ENCODE measurements at places on chromosomes 7 and 10. TPM values are rescaled to one million over a fixed set of nuclear protein-coding genes. Genes with fewer than 3 reads are reported as not detected.
A peak's percentile ranks its signal among the peaks of the same experiment; 100 is the strongest.

The SPDYE2B gene
- not detected for total RNA-seq

DNA sequence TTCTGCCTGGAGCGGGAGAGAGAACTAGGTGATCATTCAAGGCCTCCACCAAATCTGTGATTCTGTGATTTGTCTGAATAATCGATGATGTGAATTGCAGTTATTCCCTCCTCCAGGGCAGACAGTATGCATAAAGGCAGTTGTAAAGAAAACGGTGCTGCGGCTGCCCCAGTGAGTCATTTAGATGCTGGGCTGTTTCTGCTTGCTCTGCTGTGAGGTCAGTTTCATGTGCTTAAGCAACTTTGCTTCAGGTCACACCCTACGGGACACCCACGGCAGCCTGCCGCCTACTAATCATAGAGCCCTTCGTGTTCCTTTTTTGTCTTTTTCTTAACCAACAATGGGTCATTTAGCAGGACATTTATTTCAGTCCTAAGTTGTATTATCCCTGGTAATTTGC lies 158.1 kb upstream of the PITRM1 start:
- H3K27ac ChIP-seq: no peak overlapping the region
- H3K4me3 ChIP-seq: no peak overlapping the region
- no peak for DNase-seq
- H3K27me3 ChIP-seq: peaks cover 2% of the 10 kb centered on the region
- no peaks in the 10 kb centered on the region for H3K36me3 ChIP-seq

DNA sequence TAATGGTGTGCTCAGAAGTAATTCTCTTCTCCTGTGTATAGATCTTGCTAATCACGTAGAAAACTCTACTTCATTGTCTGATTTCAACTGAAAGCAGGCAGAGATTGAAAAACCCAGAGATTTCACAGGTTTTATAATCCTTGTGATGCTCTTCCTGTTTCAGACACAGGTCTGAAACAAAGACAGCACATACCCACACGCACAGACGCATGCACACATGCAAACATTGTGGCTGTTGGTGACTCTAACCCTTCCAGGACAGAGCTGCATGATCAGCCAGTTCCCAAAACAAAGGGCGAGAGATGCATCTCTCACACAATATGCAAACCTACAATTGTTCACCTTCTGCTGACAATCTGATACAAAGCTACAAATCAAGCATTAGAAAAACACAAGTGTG lies 11.1 kb upstream of the TFEC start:
- no peaks in the 10 kb centered on the region for H3K36me3 ChIP-seq
- H3K27ac ChIP-seq: no peak overlapping the region
- no peak for DNase-seq
- no peak overlapping the region for H3K4me3 ChIP-seq
- H3K4me1 ChIP-seq: no peaks in the 10 kb centered on the region
- no peaks in the 10 kb centered on the region for H3K27me3 ChIP-seq

- peaks cover 2% of the 10 kb centered on the region for H3K4me1 ChIP-seq
- no peak for DNase-seq
- H3K36me3 ChIP-seq: no peaks in the 10 kb centered on the region
- H3K27me3 ChIP-seq: peaks cover 10% of the 10 kb centered on the region
Observed at GRCh38 chr7:74069790-74070618, 13.6 kb upstream of the LIMK1 start.

- H3K4me1 ChIP-seq: no peaks in the 10 kb centered on the region
- H3K4me3 ChIP-seq: no peak overlapping the region
- no peak overlapping the region for H3K27ac ChIP-seq
- H3K27me3 ChIP-seq: no peaks in the 10 kb centered on the region
Observed at GRCh38 chr7:108684629-108685028, 115.0 kb downstream of the DNAJB9 start.

DNA sequence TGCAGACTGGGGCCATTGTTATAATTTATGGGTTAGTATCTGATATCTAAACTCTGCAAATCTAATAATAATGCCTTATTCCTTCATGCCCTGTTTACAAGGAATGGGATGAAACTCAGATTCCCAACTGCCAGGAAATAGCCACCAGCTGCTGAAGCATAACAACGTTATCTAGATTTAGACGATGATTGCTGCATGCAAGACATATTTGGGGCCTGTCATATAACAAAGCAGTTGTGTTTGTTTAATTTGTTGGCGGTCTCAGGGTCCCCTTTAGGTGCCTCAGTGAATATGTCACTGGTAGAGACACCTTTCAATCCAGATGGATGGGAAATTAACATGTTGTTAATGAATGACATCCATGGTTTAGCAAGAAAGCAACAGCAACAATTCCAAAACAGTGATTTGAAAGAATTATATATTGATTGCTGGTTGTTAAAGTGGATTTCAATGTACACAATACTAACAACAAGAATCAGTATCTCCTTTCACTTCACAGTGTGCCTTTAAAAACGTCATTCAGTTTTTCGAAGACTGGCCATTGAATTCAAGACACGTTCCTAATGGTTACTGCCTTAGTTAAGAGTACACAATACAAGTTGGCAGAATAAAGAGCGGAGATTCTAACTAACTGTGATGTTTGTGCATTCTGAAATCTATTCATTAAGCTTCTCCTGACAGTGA lies 860.6 kb upstream of the CELF2 start:
- H3K4me3 ChIP-seq: no peak overlapping the region
- peaks cover 16% of the 10 kb centered on the region for H3K36me3 ChIP-seq
- no peaks in the 10 kb centered on the region for H3K4me1 ChIP-seq
- DNase-seq: no peak
- no peaks in the 10 kb centered on the region for H3K27me3 ChIP-seq
- no peak overlapping the region for H3K27ac ChIP-seq

- peaks cover 2% of the 10 kb centered on the region for H3K27me3 ChIP-seq
- no peak overlapping the region for H3K4me3 ChIP-seq
- DNase-seq: no peak
- H3K27ac ChIP-seq: no peak overlapping the region
- H3K36me3 ChIP-seq: no peaks in the 10 kb centered on the region
Observed at GRCh38 chr7:50342616-50343114, 38.1 kb downstream of the IKZF1 start.

GRCh38 chr7:66930341-66930740 lies 9.3 kb downstream of the TMEM248 start:
- H3K27me3 ChIP-seq: no peaks in the 10 kb centered on the region
- H3K4me1 ChIP-seq: peaks cover 9% of the 10 kb centered on the region
- DNase-seq: peak; percentile 26
- H3K27ac ChIP-seq: peak overlapping the region; percentile 38
- H3K4me3 ChIP-seq: peak overlapping the region; percentile 42

The OR2A7 gene
- 0.22 TPM for total RNA-seq

GRCh38 chr7:28211006-28211405 lies 30.4 kb upstream of the JAZF1 start:
- H3K4me3 ChIP-seq: no peak overlapping the region
- H3K27ac ChIP-seq: no peak overlapping the region
- H3K4me1 ChIP-seq: peaks cover 5% of the 10 kb centered on the region
- no peaks in the 10 kb centered on the region for H3K27me3 ChIP-seq
- no peak for DNase-seq

The UFSP1 gene
- total RNA-seq: 3.2 TPM

The TMEM236 gene
- 0.07 TPM for total RNA-seq

DNA sequence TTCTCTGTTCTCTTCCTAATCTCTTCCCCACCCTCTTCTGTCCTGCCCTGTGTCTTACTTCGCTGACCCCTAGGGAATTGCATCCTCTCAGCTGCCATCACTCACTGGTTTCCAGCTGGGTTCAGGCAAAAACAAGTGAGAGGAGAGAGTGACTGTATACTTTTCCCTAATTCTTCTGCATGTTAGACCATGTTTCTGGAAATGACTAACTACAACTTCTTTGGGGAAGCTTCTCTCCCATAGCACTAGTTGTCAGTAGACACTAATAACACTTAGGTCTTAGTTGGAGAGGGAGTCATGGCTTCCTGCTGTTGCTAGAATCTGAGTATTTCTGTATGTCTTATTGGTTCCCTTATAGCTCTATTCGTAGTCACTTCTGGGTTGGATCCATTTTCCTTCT lies 299.0 kb upstream of the FZD1 start:
- no peak overlapping the region for H3K27ac ChIP-seq
- no peaks in the 10 kb centered on the region for H3K36me3 ChIP-seq
- DNase-seq: no peak
- H3K27me3 ChIP-seq: no peaks in the 10 kb centered on the region
- H3K4me3 ChIP-seq: no peak overlapping the region

The HGF gene
- total RNA-seq: not detected

Measured in glutamatergic neuron (in vitro differentiated cells).